ENCODE measurements at places on chromosomes 1 and 21.
A peak's percentile ranks its signal among the peaks of the same experiment; 100 is the strongest.

DNA sequence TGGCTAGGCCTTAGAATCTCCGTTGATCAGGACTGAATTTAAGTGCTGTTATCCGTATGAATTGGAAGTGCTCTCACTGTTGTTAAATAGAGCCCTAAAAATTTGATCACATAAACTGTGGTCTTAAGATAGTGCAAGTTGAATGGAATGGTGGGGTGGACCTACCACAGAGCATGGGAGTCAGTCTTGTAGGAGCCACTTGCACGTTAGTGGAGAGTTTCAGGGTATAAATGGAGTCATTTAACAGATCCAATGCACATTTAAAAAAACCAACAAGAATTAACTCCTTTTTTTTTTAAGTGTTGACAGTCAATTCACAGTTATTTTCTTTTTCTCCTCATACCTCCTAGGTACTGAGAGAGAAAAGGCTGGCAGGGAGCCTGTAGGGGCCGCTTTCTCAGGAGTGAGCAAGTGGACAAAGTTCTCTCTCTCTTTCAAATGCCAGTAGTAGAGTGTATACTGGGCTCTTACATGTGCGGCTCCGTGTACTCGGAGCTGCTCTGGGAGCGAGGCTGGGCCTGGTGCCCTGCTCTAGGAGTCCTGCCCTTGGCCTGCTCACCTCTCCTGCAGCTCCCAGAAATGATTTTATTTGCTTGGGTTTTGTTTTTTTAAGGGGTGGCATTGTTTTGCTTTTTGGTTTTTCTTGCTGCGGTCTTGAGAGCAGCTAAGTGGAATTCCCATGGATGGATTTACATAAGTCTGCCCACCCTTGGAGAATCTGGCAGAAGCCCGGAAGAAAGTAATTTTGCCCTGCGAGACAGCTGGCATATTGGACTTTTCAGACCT, 91.3 kb downstream of the ATP5PO start:
- DNase-seq = no peak

- DNase-seq = no peak
Observed at GRCh38 chr1:25178917-25179561, 53.3 kb downstream of the SYF2 start.

GRCh38 chr1:185996211-185996610, 262.0 kb downstream of the HMCN1 start:
- no peak for DNase-seq

- DNase-seq = no peak
Observed at GRCh38 chr1:20731057-20731991, 1.2 kb downstream of the SH2D5 start.

- no peak for DNase-seq
Observed at GRCh38 chr1:167751676-167752075, 29.9 kb downstream of the MPZL1 start.

- DNase-seq = peak; percentile 91
Observed at GRCh38 chr1:156673387-156674121, 3.7 kb downstream of the NES start.

DNA sequence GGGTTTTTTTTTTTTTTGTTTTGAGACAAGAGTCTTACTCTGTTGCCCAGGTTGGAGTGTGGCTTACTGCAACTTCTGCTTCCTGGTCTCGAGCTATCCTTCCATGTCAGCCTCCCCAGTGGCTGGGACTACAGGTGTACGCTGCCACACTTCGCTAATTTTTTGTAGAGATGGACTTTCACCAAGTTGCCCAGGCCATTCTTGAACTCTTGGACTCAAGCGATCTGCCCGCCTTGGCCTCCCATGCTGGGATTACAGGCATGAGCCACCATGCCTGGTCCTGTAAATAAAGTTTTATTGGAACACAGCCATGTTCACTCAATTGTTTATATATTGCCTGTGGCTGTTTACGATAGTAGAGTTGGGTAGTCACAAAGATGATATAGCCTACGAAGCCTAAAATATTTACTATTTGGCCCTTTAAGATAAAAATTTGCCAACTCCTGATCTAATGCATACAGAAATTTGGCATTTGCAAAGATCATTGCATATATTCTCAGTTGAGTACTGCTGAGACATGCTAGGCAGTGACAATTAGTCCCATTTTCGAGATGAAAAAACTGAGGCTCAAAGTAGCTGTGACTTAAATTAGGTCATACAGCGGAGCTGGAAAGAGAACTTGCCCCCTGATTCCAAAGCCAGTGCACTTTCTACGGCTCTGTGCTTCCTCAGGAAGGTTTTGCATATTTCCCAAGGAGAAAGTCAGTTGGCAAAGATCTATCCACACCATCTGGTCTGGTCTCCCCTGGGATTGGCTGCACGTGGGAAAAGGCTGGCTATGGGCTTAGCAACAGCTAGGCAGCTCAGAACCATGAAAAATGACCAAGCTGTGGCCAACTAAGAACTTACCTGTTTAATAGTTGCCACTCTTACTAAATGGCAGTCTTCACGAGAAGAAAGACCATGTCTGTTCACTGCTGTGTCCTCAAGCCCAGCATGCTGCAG, 19.4 kb downstream of the MECR start:
- DNase-seq = no peak

DNA sequence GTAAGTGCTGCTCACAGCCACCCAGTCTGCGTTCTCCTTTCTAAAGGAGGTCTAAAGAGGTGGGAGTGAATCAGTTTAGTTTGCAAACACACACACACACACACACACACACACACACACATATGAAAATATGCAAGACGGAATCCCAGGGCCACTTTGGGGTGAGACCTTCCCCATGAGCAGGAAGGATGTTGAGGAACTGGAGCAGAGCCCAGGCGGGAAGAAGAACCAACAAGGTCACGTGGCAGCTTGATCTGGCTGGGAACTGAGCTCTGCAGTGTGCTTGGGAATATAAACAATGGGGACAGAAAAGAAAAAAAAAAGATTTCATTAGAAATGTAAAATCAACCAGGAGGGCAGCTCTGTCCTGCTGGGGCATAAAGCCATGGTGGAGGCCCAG, 32.6 kb downstream of the OR2G3 start:
- no peak for DNase-seq

DNA sequence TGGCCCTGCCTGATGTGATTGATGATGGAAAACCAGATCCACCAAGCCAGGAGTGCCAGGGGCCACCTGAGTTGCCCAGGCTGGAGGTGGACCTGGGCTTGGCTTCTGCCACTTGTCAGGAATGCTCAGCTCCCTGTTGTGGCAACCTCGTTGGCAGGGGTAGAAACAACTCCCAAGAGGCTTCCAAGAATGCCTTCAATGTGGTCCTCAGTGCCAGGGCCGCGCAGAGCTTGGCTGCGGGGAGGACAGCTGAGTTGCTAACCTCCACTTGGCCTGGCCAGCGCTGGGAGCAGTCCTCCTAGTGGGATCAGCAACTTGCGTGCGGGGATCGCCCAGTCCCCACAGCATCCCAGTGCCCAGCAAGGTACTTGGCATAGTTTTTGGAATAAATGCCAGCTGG, 9.0 kb downstream of the MYOM3 start:
- DNase-seq = no peak

- no peak for DNase-seq
Observed at GRCh38 chr1:11357276-11357675, 84.3 kb downstream of the UBIAD1 start.

DNA sequence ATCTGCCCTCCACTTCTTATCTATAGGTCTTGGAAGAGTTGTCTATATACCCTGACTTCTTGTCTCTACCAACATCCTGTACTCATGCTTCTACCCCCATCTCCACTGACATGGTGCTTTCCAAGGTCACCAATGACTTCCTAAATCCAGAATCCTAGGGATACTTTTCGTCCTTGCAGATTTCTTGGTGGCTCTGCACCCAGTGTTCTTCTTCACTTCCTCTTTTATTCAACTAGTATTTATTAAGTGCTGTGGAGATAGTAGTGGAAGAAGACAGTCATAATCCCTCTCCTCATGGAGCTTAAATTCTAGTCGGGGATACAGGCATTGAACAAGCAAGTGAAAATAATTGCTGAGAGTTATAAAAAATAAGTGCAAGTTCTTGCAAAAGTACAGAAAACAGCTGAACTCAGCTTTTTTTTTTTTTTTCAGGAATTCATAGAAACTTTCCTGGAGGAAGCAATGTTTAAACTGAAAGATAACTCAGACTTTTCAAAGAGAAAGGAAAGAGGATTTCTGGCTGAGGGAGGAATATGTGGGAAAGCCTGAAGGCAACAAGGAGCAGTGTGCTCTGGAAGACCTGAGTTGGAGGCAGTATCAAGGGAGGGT, 38.2 kb upstream of the CYP4B1 start:
- no peak for DNase-seq

- no peak for DNase-seq
Observed at GRCh38 chr1:211493133-211493871, 1.3 kb upstream of the RD3 start.

DNA sequence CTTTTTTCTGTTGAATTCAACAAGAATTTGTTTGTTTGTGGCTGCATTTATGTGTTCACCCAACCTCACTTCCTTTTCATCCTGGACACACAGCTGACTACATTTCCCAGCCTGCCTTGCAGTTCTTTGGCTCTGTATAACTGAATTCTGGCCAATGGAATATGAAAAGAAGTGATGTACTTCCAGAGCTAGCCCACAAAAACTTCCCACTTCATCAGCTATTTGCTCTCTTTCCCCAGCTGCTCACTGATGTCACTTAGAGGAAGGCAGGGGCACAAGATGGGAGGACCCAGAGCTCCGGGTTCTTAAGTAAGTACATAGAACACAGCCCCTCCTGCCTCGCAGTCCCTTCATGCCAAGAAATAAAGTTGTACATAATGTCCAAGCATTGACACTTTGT, 235.0 kb upstream of the FGGY start:
- DNase-seq = no peak

DNA sequence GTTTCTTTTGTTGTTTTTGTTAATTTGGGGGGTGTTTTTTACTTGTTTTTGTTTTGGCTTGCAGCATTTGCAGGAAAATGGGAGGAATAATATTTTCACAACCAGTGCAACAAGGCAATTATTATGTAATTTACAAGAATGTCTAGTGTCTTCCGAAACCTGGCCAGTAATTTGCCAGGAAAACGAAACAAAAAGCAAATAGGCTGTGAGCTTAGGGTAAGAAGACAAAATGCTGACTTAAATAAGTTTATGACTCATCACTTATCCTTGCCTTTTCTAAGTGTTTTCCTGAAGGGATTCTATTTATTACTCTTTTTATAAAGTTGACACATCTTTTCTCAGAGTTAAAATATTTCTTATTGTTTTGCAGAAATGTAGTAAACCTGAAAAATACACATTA, 49.8 kb downstream of the KCNT2 start:
- DNase-seq = no peak

GRCh38 chr1:15583016-15583706, 1.7 kb downstream of the AGMAT start:
- no peak for DNase-seq

GRCh38 chr1:112508278-112509004, at the start of gene WNT2B:
TSS of gene WNT2B (plus strand) at chr1:112508965. CDS start at chr1:112509263, 298 bp downstream.
- peak; percentile 88 for DNase-seq

DNA sequence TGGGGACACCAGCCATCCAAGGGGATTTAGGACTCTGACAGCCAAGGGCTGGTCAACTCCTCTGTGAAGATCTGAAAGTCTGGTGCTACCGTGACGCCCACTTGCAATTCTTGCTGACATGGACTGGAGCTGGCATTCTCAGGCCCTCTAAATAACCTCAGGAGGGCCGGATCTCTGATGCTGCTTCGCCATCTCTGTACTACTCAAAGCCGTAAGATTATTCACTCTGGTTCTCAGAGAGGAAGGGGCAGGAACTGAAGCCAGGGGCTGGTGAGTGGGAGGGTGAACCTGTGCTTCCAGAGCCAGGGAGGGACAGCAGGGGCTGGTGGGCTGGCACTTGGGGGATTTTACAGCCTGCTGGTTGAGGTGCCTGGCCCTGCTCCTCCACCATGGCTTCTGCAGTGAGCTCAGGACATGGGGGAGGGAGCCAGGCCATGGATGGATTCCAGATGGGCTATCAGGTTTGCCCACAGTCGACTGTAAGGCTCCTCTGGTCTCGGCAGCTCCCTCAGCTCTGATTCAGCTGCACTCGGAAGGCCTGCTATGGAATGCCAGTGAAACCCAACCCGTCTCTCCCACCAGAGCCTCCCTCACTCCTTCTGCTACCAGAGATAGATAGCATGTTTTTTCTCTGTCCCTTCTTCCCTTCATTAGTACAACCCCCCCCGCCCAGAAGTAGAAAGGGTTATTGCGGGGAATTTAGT, 84.5 kb downstream of the PLXNA2 start:
- no peak for DNase-seq

DNA sequence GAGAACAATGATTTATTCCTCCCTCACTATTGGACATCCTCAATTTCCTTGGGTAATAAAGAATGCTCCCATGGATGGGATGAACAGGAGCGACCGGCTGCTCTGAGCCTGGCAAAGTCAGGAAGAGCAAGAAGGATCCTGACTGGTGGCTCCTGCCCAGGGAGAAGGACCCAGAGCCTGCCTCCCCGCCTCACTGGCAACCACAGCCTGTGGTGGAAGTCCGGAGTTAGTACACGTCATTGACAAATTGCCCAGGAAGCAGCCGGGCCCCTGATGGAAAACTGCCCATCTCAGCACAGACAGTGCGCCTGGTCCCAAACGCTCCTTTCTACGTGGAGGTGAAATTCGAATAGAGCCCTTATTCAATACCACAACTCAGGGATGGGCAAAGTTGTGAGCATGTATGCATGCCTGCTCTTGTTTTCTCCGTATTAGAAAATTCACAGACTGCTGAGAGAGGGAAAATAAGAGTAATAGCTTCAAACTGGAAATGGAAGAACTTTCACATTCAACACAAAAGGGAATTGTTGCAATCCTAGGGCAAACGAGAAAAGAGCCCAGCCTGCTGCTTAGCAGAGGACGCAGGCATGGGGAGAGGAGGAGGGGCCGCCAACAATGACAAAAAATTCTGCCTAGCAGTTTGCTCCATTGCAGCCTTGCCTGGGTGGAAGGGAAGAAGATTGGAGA, 397.1 kb upstream of the VAMP3 start:
- DNase-seq = no peak

GRCh38 chr1:246566813-246567645, 773 bp downstream of the CNST start:
- no peak for DNase-seq

DNA sequence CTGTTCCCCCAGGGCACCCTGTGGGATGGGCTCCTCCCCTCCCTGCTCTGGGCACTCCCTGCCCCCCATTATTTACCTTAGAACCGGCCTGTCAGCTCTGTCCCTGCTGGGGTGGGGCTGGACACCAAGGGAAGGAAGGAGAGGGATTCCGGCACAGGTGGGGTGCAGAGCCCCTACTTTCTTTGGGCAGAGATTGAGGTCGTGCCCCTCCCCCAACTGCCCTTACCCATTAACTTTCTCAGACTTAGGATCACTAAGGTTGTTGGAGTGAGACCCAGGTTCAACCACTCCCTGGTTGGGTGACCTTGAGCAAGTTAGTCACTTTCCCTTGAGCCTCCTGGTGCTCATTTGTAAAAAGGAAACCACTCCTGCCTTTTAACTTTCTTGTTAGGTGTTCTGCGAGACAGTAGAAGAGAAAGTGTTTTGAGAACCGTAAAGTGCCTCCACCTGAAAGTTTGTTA, 57.0 kb upstream of the SYNC start:
- no peak for DNase-seq
